CD4-positive, alpha-beta T cell treated with Interferon alpha-2 for 1 hour (primary cell): ENCODE measurements at places on chromosomes 4 and X.

GRCh38 chr4:137307806-137308205 lies 224.5 kb downstream of the PCDH18 start:
- DNase-seq: no peak

- DNase-seq: no peak
Measured at GRCh38 chr4:74441744-74442143, 3.2 kb upstream of the AREG start.

- DNase-seq: no peak
Measured at GRCh38 chr4:82523179-82523578, 38.6 kb downstream of the TMEM150C start.

- no peak for DNase-seq
Measured at GRCh38 chrX:153299855-153300254, 21.7 kb downstream of the PNMA6F start.

GRCh38 chr4:112664611-112665010 lies 27.7 kb downstream of the LARP7 start:
- no peak for DNase-seq

DNA sequence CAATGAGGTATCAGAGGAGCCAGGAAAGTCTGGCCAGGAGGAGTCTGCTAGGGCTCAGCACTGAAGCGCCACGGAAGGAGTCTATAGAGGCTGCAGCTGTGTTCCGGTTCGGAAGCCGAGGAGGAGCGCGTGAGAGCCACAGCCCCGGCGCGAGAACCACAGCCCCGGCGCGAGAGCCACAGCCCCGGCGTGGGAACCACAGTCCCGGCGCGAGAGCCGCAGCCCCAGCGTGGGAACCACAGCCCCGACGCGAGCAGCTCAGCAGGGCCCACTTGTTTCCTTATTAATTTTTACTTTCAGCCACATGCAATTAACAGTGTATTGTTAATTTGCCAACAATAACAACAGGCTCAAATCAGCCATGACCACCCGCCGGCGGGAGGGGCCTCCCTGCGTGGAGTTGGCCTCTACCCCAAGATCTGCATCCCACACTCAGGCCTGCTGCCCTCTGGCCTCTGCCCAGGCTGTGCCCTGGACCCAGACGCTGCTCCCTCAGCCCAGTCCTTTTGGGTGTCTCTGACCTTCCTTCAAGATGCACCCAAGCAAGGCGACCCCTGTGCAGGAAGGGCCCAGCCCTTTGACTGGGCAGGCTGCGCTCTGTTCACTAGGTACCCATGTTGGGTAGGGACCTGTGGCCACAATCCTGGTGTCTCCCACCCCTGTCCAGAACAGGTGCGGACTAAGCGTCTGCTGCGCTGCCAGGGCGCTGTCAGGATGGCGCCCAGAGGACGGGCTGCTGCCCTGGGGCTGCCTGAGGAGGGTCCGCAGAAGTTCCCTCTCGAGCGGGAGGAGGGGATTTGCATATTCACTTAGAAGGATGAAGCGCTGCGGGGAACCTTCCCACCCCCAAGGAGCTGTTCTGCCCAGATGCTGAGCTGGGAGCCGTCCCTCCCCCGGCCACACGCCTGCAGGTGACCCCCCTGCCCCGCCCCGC lies 113.8 kb downstream of the ADRA2C start:
- DNase-seq: peak; percentile 35
